AG09309 (cell line): ENCODE measurements at places on chromosomes 5 and 9.

- no peak for DNase-seq
These were observed 3.1 kb downstream of the PJA2 start for GRCh38 chr5:109406719-109407118.

DNA sequence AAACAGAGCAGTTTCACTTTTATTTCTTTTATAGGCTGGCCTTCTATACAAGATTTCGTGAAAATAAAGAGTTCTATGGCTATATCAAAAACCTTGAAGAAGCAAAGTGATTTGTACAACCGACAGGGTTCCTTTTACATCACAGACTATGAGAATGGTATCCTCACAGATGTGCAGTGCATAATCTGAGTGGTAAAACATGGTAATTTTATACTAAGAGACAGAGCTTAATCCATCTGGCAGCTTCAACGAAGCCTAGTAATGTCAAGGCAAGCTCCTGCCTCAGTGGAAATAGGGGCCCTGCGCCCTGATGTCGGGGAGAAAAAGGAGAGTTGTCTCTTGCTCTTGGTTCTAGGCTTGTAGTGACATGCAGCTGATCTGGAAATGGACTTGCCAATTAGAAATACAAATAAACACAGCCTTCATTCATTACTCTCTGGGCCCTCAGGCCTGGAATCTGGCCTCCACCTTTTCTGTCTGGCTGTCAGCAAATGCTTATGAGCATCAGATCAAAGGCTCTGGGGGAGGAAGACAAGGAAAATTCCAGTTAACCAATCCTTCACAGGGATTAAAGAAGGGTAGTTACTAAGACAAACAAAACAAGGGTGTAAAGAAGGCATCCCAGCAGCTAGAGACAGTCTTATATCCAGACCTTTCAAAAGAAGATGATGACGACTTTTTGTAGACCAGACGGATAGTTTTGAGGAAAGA, 33.6 kb upstream of the TRIM32 start:
- DNase-seq, result no peak

DNA sequence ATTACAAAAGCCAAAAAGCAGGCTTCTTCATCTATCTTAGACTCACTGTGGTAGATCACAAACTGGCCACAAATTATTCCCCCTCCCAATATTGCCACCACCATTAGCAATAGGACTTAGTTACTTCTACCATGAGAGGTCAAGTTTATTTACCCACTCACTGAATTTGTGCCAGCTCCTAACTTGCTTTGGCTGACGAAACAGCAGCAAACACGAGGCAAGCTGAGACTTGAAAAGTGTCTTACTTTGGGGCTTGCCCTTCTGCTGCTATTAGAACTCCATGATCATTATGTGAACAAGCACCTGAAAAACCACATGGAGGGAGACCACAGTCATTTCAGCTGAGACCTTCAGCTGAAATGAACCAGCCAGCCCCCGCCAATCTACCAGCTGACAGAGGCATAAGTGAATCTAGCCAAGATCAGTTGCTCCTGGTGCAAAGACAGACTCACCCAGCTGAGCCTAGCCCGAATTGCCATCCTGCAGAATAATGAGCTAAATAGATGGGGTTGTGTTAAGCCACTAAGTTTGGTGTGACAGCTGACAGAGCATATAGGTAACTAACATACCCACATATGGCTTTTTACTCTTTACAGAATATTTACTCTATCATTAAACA, 5.7 kb downstream of the WDR41 start:
- DNase-seq, result no peak

- no peak for DNase-seq
These were observed 861 bp downstream of the NTRK2 start for GRCh38 chr9:84670138-84671041.

DNA sequence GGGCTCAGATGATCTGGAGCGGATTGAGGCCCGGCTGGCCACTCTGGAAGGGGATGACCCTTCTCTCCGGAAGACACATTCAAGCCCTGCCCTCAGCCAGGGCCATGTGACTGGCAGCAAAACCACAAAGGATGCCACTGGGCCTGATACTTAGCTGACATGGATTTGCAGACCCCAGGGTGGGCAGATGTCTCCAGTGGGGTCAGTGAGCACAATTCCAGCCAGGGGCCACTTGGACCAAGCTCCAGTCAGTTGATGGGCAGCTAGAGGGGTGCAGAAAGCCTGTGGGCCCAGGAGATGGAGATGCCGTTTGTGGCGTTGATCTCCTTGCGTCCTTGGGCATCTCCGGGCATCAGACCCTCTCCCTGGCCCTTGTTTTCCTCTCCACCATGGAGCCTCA, 46.7 kb downstream of the PSD2 start:
- no peak for DNase-seq

DNA sequence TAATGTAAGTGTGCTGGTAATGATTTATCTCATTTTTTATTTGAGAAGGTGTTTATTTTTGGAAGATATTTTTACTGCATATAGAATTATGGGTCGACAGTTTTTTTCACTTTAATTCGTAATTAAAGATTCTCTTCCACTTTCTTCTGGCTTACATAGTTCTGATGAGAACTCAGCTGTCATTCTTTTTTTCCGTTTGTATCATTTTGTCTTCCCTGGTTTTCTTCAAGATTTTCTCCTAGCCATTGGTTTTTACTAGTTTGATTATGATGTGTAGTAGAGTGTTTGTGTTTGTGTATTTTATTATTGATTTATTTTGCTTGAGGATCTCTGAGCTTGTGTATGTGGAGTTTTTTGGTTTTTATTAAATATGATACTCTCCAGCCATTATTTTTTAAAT, 21.7 kb downstream of the SLF1 start:
- DNase-seq, result no peak
